ENCODE measurements at places on chromosomes 7 and 10.

GRCh38 chr7:47186316-47186715 is 395.6 kb downstream of the TNS3 start:
- DNase-seq: no peak

DNA sequence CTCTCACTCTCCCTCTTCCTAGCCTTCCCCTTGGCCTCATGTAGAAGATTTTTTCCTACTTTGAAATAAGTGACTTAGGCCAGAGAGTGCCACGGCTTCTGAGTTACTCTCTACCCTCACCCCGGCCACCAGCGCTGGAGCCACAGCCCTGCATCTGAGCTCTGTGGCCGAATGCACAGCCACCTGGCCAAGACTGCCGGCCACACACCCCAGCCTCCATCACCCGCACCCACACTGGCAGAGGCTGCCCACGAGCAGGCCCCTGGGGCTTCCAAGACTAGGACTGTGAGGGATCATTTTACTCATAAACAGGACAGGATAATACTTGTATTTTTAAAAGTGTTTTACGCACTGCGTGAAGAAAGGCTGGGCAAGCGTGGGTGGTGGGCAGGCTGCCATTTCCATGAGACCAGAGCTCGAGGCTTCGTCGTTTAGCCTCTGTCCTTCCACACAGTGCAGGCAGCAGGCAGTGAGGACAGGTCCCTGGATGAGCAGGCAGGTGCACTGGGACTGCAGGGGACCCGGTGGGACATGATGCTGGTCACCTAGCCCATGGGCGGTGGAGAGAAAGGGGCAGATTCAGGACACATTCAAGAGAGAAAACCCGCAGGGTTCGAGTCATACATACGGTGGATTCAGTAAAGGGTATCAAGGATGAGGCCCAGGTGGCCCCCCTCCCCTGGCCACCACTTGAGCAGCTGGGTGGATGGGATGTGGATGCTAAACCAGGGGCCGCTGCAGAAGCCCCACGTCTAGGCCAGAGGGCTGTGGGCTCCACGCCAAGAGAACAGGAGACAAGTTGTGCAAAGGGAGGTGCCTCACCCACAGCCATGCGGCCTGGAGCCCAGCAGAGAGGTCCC is 35.5 kb upstream of the RNF32 start:
- DNase-seq: no peak

GRCh38 chr10:71080381-71081228 is 131.8 kb upstream of the UNC5B start:
- DNase-seq: no peak

GRCh38 chr10:133058331-133059092 is 29.2 kb upstream of the ADGRA1 start:
- no peak for DNase-seq

- DNase-seq: no peak
Measured at GRCh38 chr7:142450206-142450605, 192.3 kb upstream of the PRSS58 start.

DNA sequence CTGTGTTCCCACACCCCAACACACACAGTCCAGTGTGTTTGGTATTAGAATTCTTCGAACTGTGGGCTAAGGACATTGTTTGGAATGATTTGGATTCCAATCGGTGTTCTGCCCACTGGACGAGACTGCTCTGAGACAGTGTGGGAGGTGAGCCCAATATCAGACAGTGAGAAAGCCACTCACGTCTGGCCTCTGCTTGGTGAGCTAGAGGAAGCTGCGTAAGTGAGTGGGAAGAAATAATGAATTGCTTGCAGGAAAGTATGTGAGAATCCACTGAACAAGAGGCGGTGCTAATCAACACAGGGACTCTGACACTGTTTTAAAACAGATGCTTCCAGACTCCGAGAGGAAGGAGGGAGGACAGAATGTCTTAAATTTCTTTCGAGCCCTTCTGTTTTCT is 675.0 kb upstream of the ANKRD30A start:
- no peak for DNase-seq

GRCh38 chr10:65993451-65993850 is 932.4 kb upstream of the LRRTM3 start:
- no peak for DNase-seq

DNA sequence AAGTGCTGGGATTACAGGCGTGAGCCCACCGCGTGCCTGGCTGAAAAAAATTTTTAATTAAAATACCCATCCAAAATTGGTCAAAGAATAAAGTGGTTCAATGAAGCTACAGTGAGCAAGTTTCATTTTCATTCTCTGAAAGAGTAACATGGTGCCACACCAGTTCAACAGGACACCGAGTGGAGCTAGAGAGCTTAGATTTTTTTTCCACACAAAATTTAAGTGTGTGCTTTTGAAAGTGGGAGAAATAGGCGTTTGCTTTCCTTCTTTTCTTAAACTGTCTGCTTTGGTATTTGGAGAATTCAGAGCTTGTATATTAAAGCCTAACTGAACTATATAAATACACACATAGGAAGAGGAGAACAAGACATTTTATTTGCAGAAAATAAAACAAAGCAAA is 43.4 kb downstream of the BPGM start:
- DNase-seq: peak; percentile 50

DNA sequence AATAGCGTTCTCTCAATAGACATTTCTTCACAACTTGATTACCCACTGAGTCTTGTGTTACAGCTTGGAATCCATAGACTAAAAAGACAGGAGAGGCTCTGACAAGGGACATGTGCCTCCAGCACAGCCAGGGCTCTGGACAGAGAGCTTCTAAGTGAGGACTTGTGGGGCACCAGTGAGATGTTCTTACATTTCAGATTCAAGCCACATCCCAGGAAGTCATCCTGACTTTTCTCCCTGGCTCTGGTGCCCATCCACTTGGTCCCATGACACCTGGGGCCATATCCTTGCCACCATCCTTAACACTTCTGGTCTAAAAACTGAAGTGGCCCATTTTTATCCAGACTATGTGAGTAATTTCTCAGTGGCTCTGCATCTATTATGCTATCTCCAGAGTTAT is 440.1 kb downstream of the TCERG1L start:
- no peak for DNase-seq

- no peak for DNase-seq
Measured at GRCh38 chr10:9296190-9296589, 1241.7 kb downstream of the GATA3 start.

GRCh38 chr10:110708776-110709443 is 64.8 kb downstream of the RBM20 start:
- no peak for DNase-seq

DNA sequence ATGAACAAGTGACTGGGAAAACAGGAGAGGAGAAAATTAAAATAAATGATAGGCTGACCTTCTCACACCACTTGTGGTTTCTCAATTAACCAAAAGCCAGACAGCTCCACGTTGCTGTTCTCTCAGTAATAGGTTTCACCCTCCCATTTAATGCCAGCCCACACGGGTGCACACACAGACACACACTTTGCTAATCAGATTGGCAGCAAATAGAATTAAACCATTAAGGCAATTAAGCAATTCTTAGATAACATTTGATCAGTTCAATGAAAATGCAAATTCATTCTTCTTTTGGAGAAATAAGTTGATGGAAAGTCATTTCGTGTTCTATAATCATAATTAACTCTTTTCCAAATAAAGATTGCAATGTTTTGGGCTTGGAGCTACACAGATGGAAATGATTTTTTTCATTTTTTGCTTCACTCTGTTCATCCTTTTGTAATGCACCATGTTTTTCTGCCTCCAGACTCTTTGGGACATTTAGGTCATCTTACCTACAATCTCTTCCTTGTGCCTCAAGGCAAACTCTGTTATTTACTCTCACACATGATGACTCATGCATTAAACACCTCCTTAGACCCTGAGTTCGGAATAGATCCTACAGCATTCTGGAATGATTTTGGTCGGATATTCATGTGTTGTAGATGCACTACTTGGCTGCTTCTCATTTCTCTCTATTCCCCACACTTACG is 700.7 kb downstream of the AUTS2 start:
- DNase-seq: no peak

Data from kidney glomerular epithelial cell (primary cell).